ENCODE measurements at places on chromosomes 16 and 17.

GRCh38 chr17:17840751-17841591 is 4.2 kb upstream of the SREBF1 start:
- no peak for DNase-seq

- DNase-seq, result no peak
Observed at GRCh38 chr16:85151603-85152413, 39.5 kb upstream of the CIBAR2 start.

- DNase-seq, result no peak
Observed at GRCh38 chr16:69119536-69119935, 12.9 kb downstream of the CHTF8 start.

- DNase-seq, result no peak
Observed at GRCh38 chr17:82043507-82043906, 6.0 kb upstream of the DCXR start.

DNA sequence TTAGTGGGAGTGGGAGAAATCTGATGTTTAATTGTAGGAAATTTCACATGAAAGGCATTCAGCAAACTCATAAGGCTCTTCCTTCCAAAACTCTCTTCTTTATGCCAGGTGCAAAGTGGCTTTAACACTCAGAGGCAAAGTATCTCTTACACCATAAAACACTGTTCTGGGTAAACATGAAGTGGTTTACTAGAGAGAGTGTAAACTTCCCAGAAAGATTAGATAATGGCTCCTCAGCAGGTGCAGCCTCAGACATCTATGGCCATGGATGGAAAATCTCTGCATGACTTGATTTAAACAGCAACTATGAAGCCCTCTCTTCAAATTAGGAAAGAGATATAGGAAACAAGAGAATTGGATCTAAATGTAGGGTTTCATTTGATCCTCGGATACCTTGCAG is 583.1 kb upstream of the SALL1 start:
- DNase-seq, result no peak

- DNase-seq, result no peak
Observed at GRCh38 chr17:34090593-34090992, 164.5 kb upstream of the CCL2 start.

- no peak for DNase-seq
Observed at GRCh38 chr17:78391843-78392242, 13.4 kb downstream of the PGS1 start.

GRCh38 chr16:27547134-27547533 is 2.6 kb downstream of the GTF3C1 start:
- DNase-seq, result no peak

GRCh38 chr16:83187405-83187804 is 560.6 kb downstream of the CDH13 start:
- DNase-seq, result no peak

DNA sequence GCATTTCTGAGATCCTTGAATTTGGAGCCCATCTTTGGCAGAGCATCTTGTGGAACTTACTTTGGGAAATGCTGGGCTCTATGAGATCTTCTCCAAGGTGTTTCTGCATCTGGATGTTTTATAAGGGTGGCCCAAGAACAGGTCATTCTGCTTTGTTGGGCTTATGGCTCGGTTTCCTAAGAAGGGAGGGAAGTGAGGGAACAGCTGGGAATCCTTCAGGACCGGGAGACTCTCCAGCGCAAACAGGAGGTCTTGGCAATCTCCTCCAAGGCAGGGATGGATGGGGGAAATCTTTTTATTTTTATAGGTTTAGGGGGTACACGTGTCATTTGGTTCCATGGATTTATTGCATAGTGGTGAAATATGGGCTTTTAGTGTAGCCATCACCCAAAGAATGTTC is 54.7 kb downstream of the IRX3 start:
- DNase-seq, result no peak

DNA sequence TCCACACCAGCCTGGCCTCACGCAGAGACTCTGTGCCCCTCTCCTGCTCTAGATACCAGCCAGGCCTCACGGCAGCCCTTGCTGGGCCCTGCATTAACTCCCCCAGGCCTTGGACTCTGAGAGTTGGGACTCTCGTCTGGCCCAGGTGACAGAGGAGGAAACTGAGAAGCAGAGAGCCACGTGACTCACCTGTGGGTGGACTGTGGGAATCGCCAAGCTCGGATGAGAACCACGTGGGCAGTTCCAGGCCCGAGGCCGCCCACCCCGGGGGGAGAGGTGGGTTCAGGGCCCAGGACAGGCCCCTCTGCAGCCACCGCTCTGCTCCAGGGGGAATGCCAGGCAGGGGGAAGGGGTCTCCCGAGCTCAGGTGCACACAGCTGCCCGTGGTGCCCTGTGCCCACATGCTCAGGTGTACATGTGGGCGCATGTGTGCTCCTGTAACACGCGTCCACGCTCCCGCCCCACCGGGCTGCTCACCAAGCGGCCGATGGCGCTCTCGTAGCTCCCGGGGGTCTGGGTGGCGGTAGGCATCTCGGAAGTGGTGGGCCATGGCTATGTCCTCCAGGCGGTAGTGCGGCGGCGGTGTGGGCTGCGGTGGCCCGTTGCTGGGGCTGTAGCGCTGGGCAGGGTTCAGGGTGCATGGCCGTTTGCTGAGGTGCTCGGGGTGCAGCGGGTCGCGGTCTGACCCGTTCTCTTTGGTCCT is 18.3 kb upstream of the PABPN1L start:
- DNase-seq, result no peak

- DNase-seq, result no peak
Observed at GRCh38 chr16:55557186-55557585, 9.3 kb upstream of the CAPNS2 start.

- DNase-seq, result no peak
Observed at GRCh38 chr16:72836985-72837384, 210.9 kb downstream of the ZFHX3 start.

DNA sequence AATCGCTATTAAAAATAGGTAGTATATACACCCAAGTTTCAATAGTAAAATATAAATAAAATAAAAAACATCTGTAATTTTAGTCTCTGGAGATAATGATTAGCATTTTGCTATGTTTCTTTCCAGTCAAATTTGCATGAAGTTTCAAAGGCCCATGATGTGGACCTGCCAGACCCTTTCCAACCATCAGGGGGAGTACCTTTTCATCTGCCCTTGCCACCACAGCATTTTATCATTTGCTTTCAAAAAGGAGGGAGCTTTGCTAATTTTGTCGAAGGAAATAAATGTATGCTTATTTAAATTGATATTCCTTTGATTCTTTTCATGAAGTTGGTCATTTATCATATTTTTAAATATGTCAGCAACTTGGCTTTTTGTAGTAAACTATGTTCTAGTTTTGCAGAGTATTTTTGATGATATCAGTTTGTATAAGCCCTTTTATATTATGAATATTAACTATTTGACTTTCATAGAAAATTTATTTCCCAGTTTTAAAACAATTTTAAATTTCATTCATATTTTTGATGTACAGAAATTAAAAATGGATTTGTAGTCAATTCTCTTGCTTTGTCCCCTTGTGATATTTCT is 115.2 kb upstream of the NETO2 start:
- peak; percentile 17 for DNase-seq

- no peak for DNase-seq
Observed at GRCh38 chr16:8934601-8935000, 29.1 kb downstream of the USP7 start.

GRCh38 chr16:48136547-48137360 is 19.0 kb downstream of the ABCC12 start:
- DNase-seq, result no peak

GRCh38 chr17:78575899-78576298 is 1.3 kb downstream of the DNAH17 start:
- no peak for DNase-seq

- DNase-seq, result no peak
Observed at GRCh38 chr16:17370731-17371285, 100.0 kb downstream of the XYLT1 start.

- DNase-seq, result no peak
Observed at GRCh38 chr16:10931134-10931533, 11.1 kb downstream of the DEXI start.

DNA sequence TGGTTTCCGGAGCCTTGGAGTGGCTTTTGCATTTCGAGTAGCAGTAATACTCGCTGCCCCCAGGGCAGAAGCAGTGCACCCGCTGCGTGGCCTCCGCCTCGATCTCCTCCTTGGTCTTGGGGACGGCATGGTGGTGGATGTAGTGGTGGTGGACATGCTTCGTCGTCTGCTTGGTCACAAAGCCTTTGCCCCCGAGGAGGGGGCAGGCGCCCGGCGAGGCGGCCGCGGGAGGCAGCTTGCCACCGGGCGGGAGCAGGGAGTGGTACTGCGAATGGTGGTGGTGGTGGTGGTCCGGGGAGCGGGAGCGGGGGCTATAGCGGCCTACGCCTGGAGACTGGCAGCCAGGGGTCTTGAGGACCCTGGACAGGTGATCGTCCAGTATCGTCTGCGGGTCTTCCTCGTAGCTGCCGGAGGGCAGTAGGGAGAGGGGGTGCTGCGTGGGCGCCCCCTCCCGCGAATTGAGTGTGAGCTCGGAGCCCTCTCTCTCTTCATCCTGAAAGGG is 24.1 kb downstream of the AXIN2 start:
- DNase-seq, result no peak

- DNase-seq, result no peak
Observed at GRCh38 chr17:79861413-79862216, 22.4 kb upstream of the CBX4 start.

- DNase-seq, result no peak
Observed at GRCh38 chr16:79863128-79864031, 262.8 kb upstream of the MAF start.

DNA sequence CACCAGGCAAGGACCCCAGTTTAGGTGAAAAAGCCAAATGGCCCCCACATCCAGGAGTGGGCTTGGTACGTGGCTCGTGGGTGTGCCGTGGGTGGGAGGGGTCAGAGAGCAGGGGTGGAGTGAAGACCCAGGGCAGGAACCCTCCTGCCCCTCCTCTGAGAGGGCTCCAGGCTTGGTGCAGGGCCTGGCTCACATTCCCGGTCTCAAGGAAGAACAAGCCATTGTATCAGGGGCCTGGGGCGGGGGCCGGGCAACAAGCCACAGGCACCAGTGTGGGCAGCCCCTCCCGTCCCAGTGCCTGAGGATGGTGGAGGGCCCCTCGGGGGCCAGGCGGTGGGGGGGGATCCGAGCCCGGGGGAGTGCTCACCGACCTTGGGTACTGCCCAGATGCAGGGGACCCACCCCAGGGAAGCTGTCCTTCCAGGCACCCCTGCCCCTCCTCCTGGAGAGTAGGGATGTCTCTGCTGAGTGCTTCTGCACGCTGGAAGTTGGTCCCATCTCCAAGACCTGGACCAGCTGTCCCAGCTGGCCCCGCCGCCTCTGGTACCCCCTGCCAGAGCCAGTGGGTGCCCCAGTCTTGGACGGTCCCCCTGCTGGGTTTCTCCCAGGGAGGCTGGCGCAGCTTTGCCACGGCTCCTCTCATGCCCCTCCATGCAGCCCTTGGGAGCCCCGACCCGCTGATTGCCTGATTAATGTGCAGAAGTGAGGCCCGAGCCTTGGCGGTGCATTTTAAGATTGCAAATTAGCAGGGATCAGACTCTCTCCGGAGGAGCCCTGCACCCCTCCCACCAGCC is 83.7 kb downstream of the RTN4RL1 start:
- no peak for DNase-seq

GRCh38 chr17:43220511-43221125 is 7.8 kb downstream of the CCDC200 start:
- no peak for DNase-seq

DNA sequence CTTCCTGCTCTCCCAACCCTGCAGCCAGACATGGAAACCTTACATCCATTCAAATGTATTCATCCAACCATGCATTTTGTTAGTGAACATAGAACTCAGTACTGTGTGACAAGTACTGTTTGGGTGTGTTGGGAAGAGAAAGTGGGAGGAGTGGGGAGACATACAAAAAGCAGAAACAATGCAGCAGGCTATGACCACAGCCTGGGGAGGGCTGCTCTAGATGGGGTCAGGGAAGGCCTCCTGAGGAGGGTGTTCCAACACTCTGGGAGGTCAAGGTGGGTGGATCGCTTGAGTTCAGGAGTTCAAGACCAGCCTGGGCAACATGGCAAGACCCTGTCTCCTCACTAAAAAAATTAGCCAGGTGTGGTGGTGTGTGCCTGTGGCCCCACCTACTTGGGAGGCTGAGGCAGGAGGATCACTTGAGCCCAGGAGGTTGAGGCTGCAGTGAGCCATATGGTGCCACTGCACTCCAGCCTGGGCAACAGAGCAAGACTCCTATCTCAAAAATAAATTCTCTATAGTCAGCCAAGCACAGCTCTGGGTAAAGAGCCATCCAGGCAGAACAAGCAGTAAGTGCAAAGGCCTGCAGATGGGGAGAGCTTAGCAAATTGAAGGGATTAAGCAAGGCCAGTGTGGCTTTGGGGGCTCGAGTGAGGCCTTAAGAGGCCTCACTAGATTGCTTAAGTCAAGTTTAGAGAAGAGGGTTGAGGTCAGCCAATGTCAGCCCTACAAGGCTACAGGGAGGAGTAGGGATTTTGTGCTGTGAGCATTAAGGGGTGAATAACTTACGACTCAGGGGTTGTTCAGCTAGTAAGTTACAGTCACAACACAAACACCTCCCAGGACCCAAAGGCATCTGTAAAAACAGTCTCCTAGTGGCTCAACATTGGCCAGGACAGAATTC is 5.5 kb downstream of the SLC13A2 start:
- DNase-seq, result no peak

DNA sequence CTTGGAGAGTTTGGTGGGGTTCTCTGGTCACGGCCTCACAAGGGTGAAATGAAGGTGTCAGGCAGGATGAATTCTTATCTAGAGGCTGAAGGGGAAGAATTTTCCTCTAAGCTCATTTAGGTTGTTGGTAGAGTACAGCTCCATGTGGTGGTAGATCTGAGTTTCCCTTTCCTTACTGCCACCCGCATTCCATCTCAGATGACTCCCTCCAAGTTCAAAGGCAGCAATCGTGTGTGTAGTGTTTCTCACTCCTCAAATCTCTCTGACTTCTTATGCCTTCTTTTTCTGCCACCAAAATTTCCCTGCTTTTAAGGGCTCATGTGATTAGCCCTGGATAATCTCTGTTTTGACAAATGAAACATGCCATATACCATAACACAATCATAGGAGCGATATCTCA is 135.5 kb upstream of the MYOCD start:
- no peak for DNase-seq

- DNase-seq, result no peak
Observed at GRCh38 chr17:28004344-28004743, 38.1 kb upstream of the NLK start.

DNA sequence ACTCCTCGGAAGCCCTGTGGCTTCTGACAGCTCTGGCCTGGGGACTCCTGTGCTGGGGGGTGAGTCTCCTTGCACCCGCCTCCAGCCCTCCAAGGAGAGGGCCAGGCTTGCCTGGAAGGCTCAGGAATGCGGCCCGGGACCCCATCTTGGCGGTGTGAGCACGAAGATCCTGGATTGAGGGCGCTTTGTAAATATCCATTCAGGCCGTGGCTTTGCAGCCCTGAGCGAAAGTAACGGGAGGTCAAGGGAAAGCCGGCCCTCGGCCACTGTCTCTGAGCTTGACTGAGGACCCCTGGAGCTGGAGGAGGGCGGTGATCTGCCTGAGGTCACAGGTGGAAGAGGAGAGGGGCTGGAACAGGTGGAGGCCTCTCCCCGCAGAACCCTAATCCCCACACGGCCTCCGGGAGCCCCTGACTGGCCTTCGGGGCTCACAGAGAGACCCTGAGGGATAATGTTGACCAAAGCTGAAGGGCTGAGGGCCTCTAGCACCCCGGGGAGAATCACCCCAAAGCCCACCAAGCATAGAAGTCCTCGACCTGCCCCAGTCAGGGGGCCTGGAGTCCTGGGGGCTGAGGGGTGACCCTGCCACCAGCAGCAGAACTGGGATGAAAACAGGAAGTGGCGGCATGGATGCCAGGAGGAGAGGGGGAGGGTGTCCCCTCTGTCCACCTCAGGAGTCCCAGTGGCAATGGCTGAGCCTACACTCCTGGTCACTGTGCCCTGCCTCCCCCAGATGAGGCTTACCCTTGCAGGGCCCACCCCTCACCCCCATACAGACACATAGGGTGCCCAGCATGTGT is 8.3 kb upstream of the RASD1 start:
- no peak for DNase-seq
